ENCODE measurements at places on chromosomes 5 and 9.

DNA sequence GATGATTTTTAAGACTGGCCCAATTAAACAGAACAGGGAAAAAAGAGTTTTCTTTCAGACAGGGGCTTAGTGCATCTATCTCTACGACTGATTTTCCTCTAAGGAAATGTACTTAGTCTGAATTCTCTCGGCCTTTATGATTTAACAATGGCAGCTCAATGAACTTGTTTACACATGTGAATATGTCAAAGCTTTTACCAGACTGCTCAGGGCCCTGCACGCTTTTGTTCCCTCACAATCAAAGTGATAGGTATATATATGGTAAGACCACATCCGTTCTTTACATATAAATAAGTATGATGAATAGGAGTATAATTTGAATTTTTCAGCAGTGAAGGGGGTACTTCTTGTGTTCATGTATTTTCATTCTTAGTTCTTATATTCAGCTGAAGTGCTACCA, 27.6 kb downstream of the LEAP2 start:
- DNase-seq = no peak

- DNase-seq = peak; percentile 51
Measured at GRCh38 chr5:14208071-14209021, 65.2 kb downstream of the TRIO start.

GRCh38 chr9:69744688-69745380, 15.0 kb downstream of the PTAR1 start:
- no peak for DNase-seq

GRCh38 chr5:173493846-173494245, 122.6 kb downstream of the BOD1 start:
- no peak for DNase-seq

DNA sequence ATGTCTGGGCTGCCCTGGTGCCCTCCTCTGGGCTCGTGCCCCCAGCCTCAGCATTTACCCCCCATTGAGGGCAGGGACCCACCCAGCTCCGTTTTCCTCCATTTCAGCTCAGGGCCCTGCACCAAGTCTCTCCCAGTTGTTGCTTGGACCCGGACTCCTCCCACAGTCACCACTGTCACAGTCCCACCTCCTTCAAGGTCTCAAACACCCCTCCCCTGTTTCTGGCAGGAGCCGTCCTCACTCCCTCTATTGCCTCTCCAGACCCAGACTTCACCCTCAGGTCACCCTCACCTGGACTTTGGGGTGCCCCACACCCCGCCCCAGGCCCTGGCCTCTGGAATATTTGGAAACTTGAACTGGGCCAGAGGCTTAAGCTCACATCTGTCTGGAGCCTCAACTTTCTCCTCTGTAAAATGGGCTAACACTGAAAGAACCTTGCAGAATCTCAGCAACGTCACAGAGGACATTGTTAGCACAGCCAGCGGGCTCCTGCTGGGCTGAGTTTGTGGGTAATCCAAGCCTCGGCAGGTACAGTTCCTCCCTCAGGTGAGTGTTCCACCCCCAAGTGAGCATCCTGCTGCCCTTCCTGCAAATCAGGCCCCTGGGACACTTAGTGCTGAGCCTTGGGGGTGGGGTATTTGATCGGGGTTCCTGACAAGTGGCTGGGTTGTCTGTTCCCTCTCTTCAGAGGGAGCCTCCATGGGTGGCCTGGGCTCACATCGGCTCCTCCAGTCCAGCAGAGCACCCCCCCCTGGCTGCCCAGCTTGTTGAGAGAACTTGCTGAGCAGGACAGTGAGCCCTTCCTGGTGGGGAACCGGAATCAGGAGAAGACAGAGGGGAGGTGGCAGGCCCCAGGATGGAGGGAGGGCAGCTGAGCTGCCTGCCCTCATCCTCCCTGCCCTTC, 130.1 kb downstream of the C9orf50 start:
- no peak for DNase-seq

DNA sequence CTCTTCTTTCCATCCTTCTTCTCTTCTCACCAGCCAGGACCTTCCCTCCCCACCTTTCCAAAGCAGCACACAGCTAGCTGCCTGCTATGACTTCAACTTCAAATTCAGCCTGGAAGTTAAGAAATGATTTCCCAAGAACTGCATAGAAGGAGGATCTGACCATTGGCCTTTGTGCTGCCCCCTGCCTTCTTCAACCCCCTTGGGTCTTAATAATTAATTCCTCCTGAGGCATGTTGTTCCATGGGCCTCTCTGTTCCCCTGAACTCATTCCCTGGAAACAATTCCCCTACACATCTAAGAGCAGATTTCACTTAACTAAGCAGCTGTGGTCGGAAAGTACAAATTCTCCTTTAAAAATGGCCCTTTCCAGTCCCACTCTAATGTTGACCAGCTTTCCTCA, 62.4 kb downstream of the ADAMTS12 start:
- DNase-seq = no peak

GRCh38 chr5:57299986-57300385, 126.1 kb downstream of the GPBP1 start:
- DNase-seq = no peak

GRCh38 chr5:65776441-65777141, 54.6 kb downstream of the NLN start:
- DNase-seq = no peak
